Stimulated activated naive CD4-positive, alpha-beta T cell (primary cell): ENCODE measurements at places on chromosomes 12 and 14.

GRCh38 chr14:57244106-57244505, 24.6 kb downstream of the EXOC5 start:
- no peak for DNase-seq

DNA sequence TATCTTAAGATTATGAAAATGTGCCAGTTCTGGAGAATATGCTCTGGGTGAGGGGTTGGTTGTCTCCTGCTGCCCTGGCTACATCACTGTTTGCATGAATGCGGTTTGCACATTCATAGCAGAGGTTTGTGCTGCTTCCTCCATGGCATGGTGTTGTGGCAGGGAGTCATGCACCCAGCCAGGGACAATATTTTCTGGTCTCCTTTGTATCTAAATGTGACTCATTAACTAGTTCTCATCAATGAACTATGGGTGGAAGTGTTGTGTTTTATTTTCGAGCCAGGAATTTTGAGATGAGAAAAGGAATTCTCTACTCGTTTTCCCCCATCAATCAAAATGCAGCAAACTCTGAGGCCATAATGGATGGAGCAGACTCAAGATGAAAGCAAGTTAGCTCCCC, 527.3 kb downstream of the SNAPC1 start:
- no peak for DNase-seq

DNA sequence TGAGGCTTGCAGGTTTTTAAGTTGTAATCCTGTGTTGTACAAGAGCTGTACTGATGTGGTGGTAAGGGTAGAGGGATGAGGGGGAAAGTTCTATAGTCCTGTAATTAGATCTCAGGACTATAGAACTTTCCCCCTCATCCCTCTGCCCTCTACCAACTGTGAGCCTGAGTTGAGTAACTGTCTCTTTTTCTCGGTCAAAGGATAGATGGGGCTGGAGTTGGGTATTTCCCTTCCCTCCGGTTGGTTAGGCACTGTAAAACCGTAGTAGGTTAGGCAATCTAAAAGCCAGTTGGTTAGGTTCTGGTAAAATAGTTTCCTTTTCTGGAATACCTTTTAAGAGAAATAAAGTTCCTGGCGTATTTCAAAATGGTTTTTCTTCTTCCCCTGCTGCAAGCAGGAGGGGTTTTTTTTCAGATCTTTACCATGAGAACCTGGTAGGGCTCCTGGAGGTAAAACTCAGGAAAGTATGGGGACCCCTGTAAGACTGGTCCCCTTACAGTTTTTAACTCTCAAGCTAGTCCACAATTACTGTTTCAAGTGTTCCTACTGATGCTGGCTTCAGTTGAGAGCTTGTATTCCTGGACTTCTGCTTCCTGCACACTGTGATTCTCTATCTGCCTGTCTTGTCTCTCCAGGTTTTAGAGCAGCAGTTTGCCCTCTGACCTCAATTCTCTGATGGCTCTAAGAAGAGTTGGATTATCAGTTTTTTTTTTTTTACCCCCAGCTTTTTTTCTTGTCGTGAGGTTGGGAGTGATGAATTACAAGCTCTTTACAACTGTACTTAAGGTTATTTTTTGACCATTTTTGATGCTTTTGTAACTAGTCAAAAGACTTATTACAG, 58.7 kb downstream of the FUT8 start:
- DNase-seq: no peak

- DNase-seq: no peak
These were observed 211.0 kb upstream of the FAR2 start for GRCh38 chr12:28938056-28938455.

DNA sequence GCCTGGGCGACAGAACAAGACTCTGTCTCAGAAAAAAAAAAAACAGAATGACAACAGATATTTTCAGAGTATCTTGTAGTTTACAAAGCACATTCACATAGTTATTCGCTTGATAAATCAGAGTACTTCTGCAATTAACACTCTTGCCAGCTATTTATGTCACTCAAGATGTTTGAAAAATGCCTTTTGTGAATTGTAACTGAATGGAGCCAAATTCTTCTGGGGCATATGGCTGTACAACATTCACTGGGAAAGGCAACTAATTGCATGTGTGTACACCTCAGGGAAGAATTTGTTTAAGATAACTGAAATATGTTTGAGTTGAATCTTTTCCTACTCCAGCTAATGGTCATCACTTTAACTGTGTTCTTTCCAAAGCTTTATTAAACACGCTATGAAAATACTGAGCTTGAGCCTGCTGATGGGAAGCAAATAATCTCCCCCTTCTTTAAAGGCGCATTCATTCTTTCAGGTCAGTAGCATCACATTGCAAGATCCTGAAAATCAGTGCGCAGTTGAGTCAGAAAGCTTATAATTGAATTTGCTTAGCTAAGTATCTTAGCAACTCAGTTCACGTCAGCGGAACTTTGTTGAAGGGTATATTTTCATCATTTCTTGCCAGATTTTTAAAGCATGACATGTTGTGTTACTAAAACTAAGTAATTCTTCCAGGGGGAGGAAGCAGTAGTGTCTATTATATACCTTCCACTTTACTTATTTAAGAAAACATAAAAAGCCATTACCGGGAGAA, 66.6 kb downstream of the SINHCAF start:
- DNase-seq: no peak

- no peak for DNase-seq
These were observed 315.3 kb downstream of the BCL11B start for GRCh38 chr14:98956661-98957060.

DNA sequence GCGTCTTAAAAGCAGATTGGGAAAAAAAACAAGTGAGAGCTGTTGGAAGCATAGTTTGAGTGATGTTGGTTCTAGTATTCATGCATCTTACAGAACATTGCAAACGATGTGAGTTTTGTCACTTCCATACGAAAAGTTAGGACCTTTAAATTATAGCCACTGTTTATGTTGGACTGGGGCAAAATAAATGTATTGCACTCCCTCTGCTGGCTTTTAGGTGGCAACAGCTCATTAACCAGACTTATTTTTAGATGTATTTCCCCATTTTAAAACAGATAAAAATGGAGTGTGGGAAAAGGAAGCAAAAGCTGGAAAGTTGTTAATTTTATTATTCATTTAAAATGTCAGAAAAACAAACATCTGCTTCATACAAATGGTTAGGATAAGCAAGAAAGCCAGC, 111.9 kb downstream of the LGR5 start:
- no peak for DNase-seq

GRCh38 chr14:71758229-71758951, 173.8 kb upstream of the RGS6 start:
- no peak for DNase-seq

GRCh38 chr14:91884664-91885063, 17.3 kb upstream of the TC2N start:
- DNase-seq: no peak

DNA sequence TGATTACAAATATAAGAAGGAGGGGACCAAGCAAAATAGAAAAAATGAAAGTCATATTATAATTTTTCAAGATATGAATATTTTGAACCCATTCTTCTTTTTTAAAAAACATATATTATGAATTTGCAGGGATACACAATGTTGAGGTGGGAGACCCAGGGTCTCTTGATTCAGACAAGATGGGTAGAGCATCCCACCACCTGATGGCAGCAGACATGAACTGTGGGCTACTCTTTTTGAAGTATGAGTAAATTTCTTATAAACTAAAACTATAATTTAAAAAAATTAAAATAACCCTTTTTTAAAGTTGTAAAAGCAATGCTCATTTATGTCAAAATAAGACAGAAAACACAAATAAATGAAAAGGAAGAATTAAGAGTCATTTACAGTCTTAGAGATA, 202.7 kb upstream of the PRICKLE1 start:
- DNase-seq: no peak

- DNase-seq: no peak
These were observed 102.7 kb downstream of the DACT1 start for GRCh38 chr14:58740379-58740935.

- DNase-seq: no peak
These were observed 29.3 kb upstream of the PELI2 start for GRCh38 chr14:56088941-56089340.

- DNase-seq: no peak
These were observed 3.2 kb downstream of the AGAP2 start for GRCh38 chr12:57735198-57735855.

- DNase-seq: no peak
These were observed 26.8 kb downstream of the RIC8B start for GRCh38 chr12:106801167-106801708.

GRCh38 chr14:98290596-98290995, 981.4 kb downstream of the BCL11B start:
- no peak for DNase-seq
